ENCODE measurements at places on chromosomes 5 and 9.
A peak's percentile ranks its signal among the peaks of the same experiment; 100 is the strongest.

GRCh38 chr5:169280286-169280685, 20.7 kb downstream of the SLIT3 start:
- peak; percentile 72 for DNase-seq

- no peak for DNase-seq
These were observed 232.8 kb downstream of the PDE4D start for GRCh38 chr5:59660737-59661136.

DNA sequence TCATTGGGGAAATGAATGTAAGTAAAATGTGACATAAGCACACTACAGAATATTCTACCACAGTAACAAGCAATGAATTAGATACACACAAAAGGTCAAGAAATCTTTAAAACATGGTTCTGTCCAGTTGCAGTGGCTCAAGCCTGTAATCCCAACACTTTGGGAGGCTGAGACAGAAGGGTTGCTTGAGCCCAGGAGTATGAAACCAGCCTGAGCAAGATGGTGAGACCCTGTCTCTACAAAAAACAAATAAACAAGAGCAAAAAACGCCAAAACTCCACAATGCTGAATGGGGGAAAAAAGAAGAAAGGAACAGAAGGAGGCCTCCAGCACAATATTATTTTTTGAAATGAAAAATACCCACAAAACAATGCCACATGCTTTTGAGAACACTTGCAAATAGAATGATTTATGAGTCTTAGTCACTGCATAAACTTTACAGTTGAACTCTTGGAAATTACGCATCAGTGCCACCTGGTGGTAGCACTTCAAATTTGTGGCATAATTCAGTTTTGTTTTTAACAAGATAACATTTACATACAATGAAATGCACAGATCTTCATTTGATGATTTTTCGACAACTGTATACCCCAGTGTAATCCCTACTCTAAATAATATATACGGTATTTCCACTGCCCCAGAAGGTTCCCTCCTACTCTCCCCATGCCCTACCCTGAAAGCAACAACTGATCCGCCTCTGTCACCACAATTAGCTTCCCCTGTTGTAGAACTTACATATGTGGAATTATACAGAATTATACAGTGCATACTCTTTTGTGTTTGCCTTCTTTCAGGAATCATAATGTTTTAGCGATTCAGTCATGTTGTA, 14.4 kb upstream of the SPINK4 start:
- peak; percentile 59 for DNase-seq

- peak; percentile 25 for DNase-seq
These were observed 77.7 kb downstream of the FOXD1 start for GRCh38 chr5:73370640-73371583.

DNA sequence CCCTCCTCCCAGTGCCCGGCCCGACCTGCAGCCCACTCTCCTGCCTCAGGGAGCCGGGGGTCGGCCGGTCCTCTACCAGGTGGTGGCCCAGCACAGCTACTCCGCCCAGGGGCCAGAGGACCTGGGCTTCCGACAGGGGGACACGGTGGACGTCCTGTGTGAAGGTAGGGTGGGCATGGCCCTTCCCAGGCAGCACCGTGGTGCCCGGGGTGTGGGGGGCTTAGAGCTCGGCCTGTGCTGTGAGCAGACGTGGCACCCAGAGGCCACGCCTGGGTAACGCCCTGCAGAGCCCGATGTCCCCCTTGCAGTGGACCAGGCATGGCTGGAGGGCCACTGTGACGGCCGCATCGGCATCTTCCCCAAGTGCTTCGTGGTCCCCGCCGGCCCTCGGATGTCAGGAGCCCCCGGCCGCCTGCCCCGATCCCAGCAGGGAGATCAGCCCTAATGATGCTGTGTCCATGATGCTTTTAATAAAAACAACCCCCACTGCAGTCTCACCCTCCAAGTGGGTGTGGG, 7.2 kb downstream of the ENTPD8 start:
- peak; percentile 10 for DNase-seq

- DNase-seq = no peak
These were observed 53.1 kb upstream of the MPDZ start for GRCh38 chr9:13332571-13332970.

GRCh38 chr9:87201351-87201751, 254.0 kb upstream of the GAS1 start:
- DNase-seq = no peak

- no peak for DNase-seq
These were observed 40.9 kb upstream of the GLDC start for GRCh38 chr9:6686396-6686795.

GRCh38 chr5:160088805-160089204, 30.4 kb downstream of the PWWP2A start:
- no peak for DNase-seq

DNA sequence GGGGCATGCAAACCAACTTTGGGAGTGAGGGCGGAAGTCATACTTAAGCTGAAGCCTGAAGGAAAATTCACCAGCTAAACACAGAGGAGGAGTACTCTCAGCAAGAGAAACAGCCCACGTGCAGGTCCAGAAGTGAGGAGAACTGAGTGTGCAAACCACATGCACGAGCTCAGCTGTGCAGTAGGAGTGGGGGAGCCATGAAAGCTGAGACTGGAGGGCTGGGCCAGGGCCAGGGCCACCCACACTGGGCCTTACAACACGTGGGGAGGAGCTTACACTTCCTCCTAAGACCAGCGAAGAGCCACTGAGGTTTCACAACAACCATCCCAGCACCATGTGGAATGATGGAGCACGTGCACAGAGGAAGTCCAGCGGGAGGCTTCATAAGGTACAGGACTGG, 9.3 kb upstream of the WWC1 start:
- no peak for DNase-seq

DNA sequence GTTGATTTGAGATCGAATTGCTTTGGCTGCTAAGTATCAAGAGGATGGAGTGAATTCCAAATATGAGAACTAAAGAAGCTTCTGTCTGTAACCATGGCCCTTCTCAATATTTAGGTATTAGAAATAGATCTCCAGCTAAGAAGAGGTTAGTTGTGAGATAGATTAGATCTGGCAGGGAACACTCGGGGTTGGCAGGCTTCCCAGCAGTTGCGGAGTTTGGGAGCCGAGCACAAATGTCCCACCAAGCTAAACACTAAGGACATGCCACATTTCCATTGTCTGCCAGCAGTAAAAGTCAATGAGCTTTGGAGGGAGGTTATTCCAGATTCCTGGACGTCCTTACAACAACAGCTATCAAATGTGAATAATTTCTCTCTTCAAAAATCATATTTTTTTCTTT, 85.8 kb downstream of the TAF11L14 start:
- DNase-seq = peak; percentile 16

DNA sequence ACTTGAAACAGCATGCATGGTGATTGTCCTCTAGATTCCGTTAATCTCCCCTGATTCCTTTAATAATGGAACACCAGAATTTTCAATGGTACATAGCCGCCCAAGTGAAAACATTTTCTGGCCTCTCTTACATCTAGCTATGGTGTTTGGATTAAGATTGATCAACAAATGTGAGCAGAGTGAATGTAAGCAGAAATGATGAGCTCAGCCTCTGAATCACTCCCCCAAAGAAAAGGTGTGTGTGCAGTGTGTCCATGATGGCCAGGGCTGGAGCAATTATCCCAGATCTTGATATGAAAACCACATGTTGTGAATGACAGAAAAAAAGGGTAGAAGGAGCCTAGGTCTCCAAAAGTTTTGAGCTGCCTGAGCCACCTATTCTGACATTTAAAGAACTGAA, 55.3 kb downstream of the OR2K2 start:
- DNase-seq = no peak

- DNase-seq = peak; percentile 65
These were observed 764 bp upstream of the GRIN1 start for GRCh38 chr9:137138058-137138721.

DNA sequence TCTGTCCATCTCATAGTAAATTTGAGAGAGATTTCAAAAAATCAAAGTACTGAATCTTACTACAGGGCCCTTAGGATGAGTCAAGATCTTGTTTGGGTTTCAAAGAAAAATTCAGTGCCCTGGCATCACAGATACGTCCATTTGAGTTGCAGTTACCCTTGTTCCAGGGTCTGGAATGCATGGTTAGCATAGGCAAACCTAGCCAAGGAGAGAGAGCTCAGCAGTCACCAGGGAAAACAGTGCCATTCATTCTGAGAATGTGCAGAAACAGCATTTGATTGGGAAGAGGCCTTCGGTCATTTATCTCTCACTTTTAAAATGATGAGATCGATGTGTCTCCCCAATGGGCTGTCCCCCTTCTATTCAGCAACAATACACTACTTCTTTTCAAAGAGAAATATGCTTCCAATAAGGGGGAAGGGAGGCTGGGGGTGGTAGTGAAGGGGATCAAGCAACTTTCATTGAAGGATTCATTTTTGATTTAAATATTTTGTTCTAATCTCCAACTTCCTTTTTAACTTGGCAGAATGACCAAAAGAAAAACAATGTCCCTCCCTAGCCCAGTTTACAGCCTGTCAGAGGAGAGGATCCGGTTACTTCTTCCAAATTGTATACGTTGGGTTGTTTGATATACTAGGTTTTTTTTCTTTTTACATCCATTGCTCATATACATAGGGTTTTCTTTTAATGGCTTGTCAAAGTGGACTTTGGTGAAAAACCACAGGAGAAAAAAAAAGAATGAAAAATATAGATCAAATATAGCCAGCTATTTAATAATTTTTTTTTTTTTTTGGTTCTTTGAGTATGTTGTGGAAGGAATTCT, 491.1 kb downstream of the CCDC171 start:
- no peak for DNase-seq

- no peak for DNase-seq
These were observed 182.8 kb downstream of the SPOCK1 start for GRCh38 chr5:137316346-137316736.

GRCh38 chr9:116282597-116282996, 129.0 kb downstream of the PAPPA start:
- no peak for DNase-seq

DNA sequence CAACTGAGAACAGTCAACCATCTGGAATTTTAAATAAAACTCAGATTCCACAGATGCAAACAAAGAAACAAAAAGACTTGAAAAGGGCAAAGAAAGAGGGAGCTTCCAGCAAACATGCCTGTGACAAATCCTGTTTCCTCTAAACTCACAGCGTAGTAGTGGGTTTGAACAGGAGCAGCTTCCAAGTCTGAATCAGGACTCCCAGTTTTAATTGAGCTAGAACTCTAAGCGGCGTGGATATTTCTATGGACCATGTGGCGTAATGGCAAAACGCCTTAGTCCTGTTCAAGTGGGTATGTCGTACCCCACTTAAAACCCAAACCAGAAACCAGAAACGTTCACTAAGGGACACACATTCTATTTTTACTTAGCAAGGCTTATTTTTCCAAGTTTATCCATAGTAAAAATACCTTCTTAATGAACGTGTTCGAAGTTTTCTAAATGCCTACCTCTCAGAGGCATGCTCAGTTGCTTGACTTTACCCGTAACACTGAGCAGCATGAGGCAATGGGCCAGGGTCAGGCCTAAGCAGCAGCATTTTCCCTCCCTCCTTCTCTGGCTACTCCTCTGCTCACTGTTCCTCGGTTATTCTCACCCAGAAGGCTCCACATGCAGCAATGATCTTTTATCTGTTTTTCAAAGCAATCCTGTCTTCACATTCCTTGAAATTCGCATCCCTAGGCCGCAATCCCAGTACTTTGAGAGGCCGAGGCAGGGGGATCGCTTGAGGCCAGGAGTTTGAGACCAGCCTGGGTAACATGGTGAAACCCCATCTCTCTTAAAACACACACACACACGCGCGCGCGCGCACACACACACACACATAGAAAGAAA, 77.9 kb downstream of the FNBP1 start:
- DNase-seq = no peak

DNA sequence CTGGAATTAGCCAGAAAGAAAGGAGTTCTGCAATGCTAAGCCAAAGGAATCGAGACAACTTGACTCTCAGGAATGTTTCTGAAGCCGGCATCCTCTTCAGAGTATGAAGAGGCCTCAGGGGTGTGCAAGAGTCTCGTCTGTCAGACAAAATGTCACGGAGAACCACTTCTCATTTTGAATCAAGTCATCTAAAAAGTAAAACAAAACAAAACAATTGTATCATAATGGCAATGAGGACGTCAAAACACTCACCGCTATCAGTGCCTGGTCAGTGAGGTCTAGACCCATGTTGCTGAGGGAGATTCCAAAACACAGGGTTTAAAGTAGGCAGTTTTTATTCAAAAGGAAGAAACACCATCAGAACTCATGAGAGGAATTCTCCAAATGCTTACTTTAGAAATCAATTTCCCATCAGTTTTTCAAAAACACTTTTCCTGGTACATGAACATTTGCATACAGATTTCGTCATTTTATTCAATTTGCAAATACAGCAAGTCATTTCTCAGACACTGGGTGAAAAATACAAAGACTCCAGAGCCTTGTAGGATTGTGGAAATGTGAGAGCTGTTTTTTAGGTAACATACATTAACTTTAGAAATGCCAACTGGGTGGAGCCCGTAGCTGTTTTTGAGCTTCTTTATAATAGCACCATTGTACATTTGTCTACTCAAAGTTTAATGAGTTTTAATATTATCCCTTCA, 89.5 kb upstream of the MAP3K1 start:
- no peak for DNase-seq

DNA sequence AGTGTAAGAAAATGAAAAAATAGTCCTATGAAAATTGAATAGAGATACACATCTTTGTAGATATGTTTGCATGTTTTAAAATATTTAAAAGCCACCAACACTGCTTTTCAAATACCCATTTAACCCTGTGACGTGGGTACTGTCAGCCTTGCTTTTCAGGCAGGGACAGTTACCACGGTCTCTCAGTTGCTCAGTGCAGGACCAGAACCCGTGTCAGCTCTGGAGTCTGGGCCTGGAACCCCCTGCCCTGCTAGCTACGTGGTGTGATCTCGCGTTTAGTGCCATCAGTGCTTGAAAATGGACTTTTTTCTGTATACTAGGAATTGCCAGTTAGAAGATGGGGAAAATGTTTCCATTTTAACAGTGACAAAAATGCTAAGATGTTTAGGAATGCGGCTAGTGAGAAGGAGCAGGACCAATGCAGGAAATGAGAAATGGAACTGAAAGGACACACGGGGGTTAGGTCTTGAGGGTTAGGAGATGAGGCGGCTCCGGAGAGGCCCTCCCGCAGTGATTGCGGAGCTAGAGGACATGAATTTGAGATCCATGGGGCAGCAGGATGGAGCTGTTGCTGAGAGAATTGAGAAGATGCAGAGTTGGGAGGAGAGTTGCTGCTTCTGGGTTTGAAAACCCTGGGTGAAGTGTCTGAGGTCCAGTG, 13.7 kb downstream of the RNU6ATAC start:
- no peak for DNase-seq

DNA sequence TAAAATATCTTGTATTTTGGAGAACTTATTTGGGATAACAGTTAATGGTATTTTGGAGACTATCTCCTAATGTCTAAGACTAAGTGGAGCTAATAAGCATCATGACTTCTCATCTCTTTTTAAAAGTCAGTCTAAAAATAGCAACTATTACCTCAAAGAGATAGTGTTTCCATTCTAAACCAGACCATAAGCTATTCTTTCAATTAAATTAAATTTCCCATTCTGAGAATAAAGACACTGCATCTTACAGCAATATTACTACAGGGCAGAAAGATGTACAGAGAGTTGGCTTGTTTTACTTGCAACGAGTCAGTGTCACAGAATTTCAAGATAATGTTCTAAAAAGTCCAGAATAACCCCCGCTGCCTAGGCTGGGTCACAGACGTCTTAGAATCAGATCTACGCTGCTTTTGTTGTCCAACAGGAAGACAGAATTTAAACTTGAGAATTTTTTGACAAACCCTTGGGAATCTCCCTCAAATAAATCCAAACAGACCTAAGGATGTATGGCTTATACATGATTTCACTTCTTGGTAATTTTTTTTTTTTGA, 98.9 kb downstream of the USP20 start:
- no peak for DNase-seq
